Stimulated activated CD4-positive, alpha-beta T cell treated with anti-CD3 and anti-CD28 coated beads, Interleukin-2, amount 100 ng/mL, for 24 hours (primary cell): ENCODE measurements at places on chromosomes 6 and 20.

GRCh38 chr20:17633850-17634500 is 48.1 kb downstream of the RRBP1 start:
- no peak for DNase-seq

GRCh38 chr6:140897349-140897748 is 1235.4 kb upstream of the GJE1 start:
- DNase-seq, result no peak

- DNase-seq, result no peak
Observed at GRCh38 chr20:13111249-13111911, 102.6 kb downstream of the SPTLC3 start.

DNA sequence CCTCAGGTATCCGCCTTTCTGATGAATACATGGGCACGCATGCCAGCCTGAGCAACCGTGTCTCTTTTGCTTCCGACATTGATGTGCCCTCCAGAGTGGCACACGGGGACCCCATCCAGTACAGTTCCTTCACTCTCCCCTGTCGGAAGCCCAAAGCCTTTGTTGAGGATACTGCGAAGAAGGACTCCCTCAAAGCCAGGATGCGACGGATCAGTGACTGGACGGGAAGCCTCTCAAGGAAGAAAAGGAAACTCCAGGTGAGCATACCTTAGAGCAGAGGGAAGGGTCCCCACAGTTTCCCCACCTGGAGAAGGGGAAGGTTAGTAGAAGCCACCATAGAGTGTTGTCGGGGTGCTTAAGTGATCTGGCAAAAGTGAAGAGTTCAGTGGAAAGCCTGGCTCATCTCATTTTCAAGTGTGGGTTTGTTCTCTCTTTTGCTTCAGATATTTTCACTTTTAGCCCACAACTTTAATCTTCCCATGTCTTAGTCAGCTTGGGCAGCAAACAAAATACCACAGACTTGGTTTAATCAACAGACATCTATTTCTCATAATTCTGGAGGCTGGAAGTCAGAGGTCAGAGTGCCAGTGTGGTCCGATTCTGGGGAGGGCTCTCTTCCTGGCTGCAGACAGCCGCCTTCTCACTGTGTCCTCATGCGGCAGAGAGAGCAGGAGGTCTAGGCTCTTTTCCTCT is 133.5 kb upstream of the CLDN20 start:
- DNase-seq, result no peak

DNA sequence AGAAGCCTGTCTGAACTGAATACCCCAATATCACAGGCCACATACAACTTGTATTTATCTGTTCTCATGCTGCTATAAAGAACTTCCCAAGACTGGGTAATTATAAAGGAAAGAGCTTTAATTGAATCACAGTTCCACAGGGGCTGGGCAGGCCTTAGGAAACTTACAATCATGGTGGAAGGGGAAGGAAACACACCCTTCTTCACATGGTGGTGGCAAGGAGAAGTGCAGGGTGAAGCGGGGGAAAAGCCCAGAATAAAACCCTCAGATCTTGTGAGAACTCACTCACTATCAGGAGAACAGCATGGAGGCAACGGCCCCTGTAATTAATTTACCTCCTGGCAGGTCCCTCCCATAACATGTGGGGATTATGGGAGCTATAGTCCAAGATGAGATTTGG is 50.3 kb upstream of the FNDC1 start:
- DNase-seq, result no peak

- no peak for DNase-seq
Observed at GRCh38 chr20:36493801-36494114, 47.6 kb upstream of the MYL9 start.

DNA sequence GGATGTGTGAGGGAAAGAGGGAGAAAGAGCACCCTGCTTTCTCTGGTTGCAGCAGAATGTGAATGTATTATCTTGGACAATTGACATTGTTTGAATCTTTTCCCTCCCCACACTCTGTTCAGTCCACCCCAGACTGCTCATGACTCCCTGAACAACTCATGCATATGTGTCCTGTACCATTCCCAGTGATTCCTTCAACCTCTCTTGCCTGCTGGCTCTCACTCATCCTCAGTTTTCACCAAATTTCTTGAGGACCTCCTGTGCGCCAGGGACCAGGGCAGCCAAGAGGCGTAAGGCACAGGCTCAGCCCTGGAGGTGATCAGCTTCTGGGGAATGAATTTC is 5.4 kb downstream of the NOX3 start:
- no peak for DNase-seq

GRCh38 chr6:61192610-61193009 is 1093.4 kb downstream of the KHDRBS2 start:
- no peak for DNase-seq

DNA sequence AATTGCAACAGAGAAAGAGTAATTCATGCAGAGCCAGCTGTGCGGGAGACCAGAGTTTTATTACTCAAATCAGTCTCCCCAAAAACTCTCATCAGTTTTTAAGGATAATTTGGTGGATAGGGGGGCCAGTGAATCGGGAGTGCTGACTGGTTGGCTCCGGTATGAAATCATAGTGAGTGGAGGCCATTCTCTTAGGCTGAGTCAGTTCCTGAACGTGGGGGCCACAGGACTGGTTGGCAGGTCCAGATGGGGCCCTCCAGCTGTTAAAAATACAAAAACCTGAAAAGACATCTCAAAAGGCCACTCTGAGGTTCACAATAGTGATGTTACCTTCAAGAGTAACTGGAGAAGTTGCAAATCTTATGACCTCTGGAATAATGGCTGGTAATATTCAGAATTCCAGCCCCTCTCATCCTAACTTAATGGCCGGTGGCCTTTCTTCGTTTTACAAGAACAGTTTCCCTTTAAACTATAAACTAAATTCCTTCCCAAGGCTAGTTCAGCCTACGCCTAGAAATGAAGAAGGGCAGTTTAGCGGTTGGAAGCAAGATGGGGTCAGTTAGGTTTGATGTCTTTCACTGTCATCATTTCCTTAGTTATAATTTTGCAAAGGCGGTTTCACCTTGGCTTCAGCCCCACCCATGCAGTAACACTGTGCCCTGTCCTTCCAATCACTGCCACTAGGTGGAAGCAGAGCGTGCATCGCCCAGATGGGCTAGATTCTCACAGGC is 6.8 kb upstream of the MICA start:
- DNase-seq, result peak; percentile 95

- DNase-seq, result no peak
Observed at GRCh38 chr6:38272222-38272621, 367.5 kb downstream of the BTBD9 start.

DNA sequence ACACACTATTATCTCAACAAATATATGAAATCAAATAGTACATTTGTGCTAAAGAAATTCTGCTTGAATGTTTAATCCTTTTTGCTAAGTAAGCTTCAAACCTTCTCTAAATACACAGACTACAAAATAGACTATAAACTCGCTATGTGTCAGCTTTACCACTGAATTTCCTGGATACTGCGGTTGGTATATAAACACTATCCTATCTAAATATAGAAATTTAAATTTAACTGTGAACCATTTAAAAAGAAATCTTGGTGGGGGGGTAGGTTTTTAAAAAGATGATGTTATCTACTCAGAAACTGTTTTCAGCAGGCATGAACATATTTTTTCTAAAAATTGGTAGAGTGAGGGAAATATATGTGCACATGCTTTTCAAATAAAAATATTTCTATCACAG is 306.5 kb upstream of the RUNX2 start:
- DNase-seq, result no peak

- no peak for DNase-seq
Observed at GRCh38 chr6:41450581-41450980, 95.6 kb upstream of the FOXP4 start.

GRCh38 chr6:4775494-4776130 is 592 bp upstream of the CDYL start:
- DNase-seq, result peak; percentile 65

- no peak for DNase-seq
Observed at GRCh38 chr6:131182991-131183425, 47.7 kb downstream of the AKAP7 start.

DNA sequence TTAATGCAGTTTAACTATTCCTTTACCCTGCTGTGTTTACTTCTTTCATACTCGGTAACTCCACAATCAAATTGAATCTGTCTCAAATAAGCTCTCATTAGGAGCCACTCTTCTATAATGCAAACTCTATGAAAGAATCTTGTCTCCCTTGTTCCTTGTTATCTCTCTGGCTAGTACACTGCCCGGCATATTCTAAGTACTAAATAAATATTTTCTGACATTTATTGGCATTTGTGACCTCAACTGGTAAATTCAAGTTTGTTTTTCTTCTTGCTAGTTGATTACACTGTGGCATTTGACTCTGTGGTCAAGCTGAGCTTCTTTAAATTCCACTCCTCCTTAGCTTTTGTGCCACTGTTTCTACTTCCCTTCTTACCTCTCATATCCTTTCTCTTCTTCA is 237.6 kb upstream of the KHDRBS2 start:
- DNase-seq, result no peak

- DNase-seq, result no peak
Observed at GRCh38 chr20:56572172-56572571, 39.1 kb downstream of the FAM209B start.

DNA sequence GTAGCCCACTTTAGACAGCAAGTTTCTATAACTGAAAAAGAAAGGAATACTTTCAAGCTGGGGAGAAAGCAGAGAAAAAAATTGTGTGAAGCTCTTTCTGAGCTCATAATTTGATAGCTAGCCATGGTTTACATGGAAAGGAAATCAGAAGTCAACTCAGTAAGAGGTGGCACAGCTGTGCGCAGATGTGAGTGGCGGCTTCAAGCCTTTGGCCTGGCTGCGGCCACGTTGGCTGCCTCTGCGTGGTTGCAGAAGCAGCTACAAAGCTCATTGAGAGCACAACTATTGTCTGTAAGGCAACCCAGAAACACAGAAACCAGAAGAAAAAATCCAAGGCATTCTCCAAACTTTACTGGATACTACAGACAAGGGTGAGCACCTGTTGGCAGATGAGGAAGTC is 136.9 kb downstream of the SASH1 start:
- no peak for DNase-seq

- no peak for DNase-seq
Observed at GRCh38 chr20:11451793-11452291, 465.9 kb upstream of the BTBD3 start.

DNA sequence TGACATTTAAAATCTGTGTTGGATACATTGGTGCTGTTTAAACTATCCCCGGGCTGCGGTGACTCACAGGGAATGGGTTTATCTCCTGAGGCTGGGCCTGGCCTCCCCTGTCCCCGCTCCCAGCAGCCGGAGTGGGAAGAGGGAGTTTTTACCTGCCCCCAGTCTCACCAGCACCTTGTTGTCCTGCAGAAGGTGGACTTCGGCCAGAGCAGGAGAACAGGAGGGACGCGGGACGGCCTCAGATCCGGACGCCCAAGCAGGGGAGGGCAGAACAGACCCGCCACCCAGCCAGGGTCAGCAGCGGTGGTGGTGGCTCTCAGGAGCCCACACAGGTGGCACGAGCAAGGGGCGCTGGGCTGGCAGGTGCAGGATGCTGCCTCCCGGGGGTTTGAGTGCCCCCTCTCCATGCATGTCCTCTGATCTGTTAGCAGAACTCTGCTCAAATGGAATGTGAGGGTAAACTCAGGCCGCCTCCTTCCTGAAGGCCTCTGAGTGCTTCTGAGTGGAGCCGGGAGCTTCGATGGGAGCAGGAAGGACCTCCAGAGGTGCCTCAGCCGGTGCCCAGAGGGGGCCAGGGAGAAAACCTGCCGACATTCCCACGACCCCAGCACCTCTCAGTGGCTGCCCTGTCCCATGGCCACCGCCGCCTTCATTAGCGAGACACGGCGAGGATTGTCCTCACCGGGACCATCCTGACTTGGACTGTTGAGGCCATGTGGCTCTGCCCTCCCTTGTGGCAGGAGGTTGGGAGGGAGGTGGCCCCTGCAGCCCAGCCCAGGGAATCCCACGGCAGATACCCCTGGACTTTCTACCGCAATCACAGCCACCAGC is 43.4 kb upstream of the MRGBP start:
- DNase-seq, result no peak

DNA sequence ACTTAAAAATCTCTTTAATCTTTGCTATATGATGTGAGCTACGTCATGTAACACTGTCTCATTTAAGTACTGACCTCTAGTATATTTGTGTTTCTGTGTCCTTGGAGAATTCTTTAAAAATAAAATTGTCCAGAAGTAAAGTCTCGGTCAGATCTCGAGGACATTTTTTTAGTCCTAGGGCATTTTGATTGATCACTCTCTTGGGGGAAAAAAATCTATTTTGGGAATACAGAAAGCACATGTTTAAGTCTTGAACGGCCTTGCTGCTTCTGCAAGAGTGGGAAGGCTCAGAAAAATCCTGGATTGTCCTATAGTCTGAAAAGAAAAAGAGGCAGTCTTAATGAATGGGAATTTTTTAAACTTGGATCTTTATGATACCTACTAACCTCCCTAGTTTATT is 234.3 kb downstream of the UTRN start:
- no peak for DNase-seq

DNA sequence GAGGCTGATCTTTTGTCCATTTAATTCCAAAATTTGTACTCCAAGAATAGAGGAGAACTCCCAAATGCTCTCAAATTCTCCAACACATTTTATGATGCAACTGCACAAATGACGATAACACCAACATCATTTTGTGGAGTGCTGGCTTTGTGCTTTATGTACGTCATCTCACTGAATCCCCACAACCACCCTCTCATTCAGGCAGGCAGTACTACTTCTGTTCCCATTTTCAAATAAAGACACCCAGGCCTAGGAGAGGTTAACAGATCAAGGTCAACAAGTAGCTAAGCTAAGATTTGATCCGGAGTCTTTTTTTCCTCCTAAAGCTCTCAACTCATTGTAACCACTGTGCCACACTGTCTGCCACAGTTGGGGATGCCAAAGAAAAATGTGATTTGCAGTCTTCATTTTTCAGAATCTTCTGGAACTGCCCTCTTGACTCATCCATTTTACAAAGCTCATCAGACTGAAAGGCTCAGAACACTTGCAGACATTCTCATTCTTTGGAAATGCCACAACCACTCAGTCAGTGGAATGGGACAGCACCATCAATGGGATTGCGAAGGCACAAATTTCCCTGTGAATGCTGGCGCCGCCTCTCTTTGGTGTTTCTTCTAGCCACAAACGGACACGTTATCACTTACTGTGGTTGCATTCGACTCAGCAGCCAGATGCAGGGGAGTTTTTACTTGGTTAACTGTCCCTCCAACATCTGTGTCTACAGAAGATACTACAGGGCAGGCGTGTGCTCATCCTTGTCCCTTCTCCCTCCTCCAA is 184.4 kb downstream of the GJA10 start:
- peak; percentile 79 for DNase-seq

GRCh38 chr6:70351461-70351860 is 48.6 kb upstream of the COL9A1 start:
- DNase-seq, result no peak

GRCh38 chr6:99219788-99220187 is 129.7 kb downstream of the FAXC start:
- DNase-seq, result no peak
